ENCODE measurements at places on chromosomes 5 and 9.

GRCh38 chr9:12849486-12850003 is 74.7 kb downstream of the LURAP1L start:
- no peak for DNase-seq

DNA sequence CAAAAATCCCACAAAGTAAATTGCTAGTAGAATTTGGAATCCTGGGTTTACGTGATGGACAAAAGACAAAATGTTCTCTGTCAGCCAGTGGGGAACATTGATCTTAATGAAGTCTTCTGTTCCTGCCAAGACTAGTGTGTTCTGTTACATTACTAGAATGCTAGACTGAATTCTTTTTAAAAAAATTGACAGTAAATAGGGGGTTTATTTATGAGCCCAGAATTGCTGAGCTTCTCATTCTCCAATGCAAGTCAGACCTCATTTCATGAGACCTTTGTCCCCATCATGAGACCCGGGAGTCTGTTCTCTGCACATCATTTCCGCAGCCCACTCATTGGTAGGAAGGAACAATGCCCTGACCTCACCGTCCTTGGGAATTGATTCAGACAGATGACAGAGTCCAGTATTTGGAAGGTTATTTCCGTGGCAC is 173.8 kb upstream of the OTULINL start:
- DNase-seq = no peak

GRCh38 chr5:113437111-113437510 is 2.3 kb upstream of the TSSK1B start:
- no peak for DNase-seq

- no peak for DNase-seq
Measured at GRCh38 chr9:37944671-37945481, 40.9 kb upstream of the SLC25A51 start.

- no peak for DNase-seq
Measured at GRCh38 chr9:6218099-6218502, 2.5 kb downstream of the IL33 start.

DNA sequence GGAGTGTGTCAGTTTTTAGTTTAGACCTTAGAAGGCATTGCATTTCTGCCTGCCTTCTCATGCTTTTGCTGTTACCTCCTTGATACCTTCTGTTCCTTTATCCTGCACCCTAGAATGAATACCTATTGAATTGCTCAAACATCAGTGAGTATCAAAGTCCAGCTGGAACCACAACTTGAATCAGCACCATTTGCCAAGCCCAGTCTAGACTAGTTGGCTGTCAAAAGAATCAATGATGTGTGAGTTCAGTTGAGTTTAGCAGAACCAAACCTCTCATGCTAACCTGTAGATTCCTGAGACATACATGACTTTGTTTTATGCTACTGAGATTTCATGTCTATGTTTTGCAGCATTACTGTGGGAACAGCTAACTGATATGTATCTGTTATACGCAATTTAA is 116.6 kb downstream of the FAM170A start:
- DNase-seq = no peak

GRCh38 chr5:14830210-14831005 is 41.2 kb downstream of the ANKH start:
- no peak for DNase-seq

DNA sequence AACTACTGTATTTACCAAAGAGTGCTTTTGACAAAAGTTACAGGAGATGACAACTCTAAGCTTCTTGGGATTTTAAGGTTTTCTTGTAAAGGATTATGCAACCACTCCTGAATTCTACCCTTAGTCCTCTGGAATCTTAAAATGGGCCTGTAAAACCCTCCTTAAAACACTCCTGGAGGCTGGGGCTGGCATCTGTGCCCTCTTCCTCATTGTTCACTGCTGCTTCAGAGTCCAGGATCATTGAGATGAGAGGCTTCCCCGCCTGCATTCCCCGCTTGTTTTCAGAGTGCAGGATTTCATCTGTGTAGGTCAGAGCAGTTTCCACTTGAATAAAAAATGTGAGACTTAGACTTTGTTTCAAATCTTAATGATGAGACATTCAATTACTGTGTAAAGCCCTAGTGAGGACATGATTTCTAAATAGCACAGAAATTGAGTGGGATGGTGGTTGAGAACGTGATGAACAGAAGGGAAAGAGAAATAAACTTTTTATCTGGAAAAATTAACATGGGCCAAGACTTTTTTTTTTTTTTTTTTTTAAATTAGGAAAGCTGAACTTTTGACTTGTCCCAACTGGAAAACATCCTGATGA is 40.4 kb downstream of the PCSK5 start:
- DNase-seq = no peak

DNA sequence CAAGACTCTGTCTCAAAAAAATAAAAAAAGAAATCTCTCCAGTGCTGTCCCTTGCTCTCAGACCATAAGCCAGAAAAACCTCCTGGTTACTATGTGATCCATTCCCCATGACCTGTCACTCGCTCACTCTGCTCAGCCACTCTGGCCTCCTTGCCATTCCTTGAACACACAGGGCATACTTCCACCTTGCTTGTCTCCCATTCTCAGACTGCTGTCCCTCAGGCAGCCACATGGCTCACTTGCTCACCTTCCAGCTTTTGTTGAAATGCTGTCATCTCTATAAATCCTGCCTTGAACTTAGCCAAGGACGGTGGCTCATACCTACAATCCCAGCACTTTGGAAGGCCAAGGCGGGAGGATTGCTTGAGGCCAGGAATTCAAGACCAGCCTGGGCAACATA is 82.9 kb downstream of the UGCG start:
- DNase-seq = no peak

DNA sequence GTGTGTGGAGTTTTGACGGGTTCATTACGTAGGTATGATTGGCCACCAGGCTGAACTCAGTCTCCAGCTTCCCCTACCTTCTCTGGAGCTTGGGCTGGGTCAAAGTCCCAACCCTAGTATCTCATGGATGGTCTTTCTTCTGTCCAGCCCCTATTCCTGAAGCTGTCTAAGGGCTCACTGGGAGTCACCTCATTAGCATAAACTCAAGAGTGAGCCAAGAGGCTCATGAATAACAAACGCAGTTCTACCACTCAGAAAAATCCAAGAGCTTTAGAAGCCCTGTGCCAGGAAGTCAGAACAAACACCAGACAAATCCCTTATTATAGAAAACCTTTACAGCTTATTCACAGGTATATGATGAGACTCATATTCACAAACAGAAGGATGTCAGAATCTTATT is 180.3 kb upstream of the NFIL3 start:
- no peak for DNase-seq

DNA sequence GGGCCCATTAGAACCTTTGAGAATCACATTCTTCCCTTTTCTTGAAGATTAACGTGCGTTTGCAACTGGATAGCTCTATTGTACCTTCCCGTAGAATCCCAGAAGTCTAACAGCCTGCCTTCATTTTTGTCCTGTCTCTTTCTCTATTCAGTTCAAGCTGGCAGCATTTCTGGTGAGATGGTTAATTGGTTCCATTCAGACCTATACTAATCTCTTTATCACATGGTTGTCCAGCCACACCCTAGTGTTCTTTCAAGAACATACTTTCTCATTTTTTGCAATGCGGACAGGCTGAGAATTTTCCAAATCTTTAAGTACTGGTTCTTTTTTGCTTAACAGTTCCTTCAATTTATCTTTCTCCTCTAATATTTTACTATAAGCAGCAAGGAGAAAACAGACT is 26.0 kb downstream of the NUTM2F start:
- DNase-seq = no peak

GRCh38 chr9:114592356-114592755 is 4.8 kb downstream of the ATP6V1G1 start:
- no peak for DNase-seq

DNA sequence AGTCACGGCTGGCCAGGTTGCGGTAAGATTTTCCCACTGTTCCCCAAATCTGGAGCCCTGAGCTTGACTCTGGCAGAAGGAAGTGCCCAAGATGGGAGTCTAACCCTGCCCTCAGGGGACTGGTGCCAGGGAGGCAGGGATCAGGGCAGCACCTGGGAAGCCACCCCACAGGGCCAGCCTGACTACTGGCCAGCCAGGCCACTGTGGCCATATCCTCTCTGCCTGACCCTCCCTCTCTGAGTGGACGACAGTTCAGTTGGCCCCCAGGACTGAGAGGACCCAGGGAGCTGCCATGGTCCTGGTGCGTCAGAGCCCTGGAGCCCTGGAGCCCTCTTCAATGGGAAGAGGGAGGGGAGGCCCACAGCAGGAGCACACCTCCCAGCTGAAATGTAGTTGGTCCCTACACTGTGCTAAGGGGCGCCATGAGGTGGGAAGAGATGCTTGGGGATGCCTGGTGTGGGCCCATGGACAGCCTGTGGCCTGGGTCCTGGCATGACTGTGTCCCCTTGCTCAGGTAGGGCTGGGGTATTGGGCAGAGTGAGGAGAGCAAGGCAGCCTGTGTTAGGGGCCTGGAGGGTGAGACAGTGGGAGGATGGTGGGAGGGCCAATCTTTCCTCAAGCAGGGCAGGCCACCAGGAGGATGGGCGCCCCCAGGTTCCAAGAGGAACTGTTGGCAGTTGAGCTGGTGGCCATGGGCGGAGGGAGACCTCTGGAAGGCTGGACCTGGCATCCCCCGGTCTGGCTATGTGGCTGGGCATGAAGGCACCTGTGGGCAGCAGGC is 81.1 kb downstream of the PHF2 start:
- DNase-seq = no peak

DNA sequence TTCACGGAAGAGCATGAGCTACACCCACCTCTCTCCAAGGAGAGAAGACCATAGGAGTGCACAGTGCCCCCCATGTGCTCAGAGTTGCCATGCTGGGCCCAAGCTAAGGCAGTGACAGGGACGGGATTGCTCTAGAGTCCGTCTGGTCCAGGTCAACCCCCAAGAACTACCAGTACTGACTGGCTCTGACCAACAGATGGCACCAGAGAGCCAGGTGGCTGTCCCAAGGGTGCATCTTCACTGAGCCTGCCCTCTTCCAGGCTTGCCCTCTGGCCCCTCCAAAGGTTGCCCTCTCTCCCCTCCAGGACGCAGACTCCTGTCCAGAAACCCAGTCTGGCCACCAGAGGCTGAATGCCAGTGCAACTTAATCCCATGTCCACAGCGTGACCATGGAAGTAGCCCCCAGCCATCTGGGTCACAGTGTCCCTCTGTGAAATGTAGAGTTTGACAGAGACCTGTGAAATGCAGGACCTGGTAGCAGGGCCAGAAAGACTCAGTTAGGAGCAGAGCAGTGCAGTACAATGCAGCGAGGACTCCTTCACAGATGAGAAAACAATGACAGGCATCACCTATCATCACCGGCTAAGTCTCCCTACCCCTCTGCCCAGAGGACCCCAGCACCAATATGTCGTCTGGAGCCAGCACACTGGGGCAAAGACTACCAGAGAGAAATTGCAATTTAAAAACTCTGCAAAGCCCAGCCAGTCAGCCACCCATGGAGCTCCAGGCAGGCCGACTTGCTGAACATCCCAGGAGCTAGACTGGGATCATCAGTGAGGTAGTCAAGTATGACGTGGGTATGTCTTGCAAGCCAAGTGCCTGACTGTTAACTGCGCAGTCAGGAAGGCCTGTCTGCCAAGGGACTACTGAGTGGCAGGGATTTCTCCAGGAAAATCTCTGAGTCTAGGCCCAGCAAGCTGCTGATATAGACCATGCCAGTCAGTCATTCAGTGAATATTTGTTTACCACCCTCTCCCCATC is 7.7 kb upstream of the SKP1 start:
- peak; percentile 83 for DNase-seq

DNA sequence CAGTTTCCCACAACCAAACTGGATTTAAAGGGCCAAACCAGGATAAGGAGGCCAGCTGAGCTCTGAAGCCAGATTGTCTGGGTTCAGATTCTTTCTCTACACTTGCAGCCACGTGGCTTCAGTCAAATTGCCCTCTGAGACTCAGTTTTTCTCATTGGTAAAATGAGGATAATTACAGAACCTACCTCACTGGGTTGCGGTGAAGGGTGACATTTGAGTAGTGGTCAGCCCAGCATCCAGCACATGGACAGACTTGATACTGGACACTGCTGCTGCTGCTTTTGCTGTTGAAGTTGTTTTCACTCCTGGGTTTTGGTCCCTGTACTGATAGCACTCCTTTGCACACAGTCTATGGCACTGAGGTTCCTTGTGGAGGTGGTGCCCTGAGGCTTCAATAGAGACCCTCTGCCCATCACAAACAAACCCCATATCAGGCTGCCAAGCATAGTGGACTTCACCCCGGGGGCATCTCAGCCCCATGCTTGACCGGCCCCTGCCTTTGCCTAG is 25.7 kb upstream of the CDKN2AIPNL start:
- no peak for DNase-seq

DNA sequence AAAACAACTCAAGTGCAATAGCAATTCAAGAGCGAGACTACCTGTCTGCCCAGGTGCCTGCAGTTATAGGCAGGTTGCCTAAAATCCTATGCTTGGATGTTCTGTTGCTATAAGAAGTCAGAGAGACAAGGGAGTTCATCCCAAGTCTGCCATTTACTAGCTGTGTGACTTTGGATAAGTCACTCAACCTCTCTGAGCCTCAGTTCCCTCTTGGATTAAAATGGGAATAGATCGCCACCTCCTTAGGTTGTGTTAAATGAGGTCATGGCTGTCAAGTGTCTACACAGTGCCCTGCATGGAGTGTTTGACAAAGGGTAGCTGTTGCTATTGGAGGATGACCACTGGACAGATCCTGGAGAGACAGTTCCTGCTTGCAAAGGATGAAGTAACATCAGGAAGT is 1.3 kb upstream of the ZBTB34 start:
- DNase-seq = no peak

- no peak for DNase-seq
Measured at GRCh38 chr5:161545344-161546094, 1.0 kb downstream of the GABRB2 start.

DNA sequence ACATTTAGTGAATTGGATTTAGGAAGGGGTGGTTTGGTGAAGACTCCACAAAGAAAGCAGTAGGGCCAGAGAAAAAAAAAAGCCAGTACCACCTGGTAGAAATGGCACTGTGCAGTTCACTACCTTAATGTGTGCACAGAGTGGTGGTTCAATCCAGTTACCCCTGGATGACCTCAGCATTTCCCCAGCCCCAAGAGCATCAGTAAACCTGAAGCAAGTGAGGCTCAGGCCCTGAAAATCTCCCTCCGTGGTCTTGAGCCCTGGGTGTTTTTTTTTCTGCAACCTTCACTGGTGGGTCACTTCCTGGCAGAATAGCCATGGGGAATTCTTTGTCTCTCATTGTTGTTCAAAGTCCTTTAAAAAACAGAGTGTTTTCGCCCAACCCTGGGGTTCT is 202.9 kb downstream of the GADD45G start:
- DNase-seq = no peak

Data from K562 (cell line).